ENCODE measurements at places on chromosomes 3 and 15. TPM values are rescaled to one million over a fixed set of nuclear protein-coding genes. Genes with fewer than 3 reads are reported as not detected.

GRCh38 chr3:58260733-58261132, 23.1 kb downstream of the ABHD6 start:
- no peaks in the 10 kb centered on the region for H3K36me3 ChIP-seq
- DNase-seq, result no peak
- H3K4me1 ChIP-seq, result peaks cover 14% of the 10 kb centered on the region
- no peak overlapping the region for H3K4me3 ChIP-seq
- H3K27me3 ChIP-seq, result no peaks in the 10 kb centered on the region

GRCh38 chr15:58423831-58424608, 7.8 kb upstream of the LIPC start:
- peaks cover 10% of the 10 kb centered on the region for H3K4me1 ChIP-seq
- no peak overlapping the region for H3K4me3 ChIP-seq
- DNase-seq, result no peak
- H3K27ac ChIP-seq, result no peak overlapping the region
- H3K27me3 ChIP-seq, result no peaks in the 10 kb centered on the region

- peaks cover 3% of the 10 kb centered on the region for H3K36me3 ChIP-seq
- peak; percentile 78 for DNase-seq
- H3K27me3 ChIP-seq, result peaks cover 18% of the 10 kb centered on the region
- H3K27ac ChIP-seq, result peak overlapping the region; percentile 72
- H3K4me1 ChIP-seq, result peaks cover 22% of the 10 kb centered on the region
- no peak overlapping the region for H3K4me3 ChIP-seq
Observed at GRCh38 chr3:126607214-126607908, 47.6 kb downstream of the TXNRD3 start.

- H3K36me3 ChIP-seq, result peaks cover 3% of the 10 kb centered on the region
- no peak overlapping the region for H3K27ac ChIP-seq
- no peak overlapping the region for H3K4me3 ChIP-seq
- H3K4me1 ChIP-seq, result peaks cover 16% of the 10 kb centered on the region
- DNase-seq, result no peak
Observed at GRCh38 chr15:58509556-58509955, 77.8 kb downstream of the LIPC start.

DNA sequence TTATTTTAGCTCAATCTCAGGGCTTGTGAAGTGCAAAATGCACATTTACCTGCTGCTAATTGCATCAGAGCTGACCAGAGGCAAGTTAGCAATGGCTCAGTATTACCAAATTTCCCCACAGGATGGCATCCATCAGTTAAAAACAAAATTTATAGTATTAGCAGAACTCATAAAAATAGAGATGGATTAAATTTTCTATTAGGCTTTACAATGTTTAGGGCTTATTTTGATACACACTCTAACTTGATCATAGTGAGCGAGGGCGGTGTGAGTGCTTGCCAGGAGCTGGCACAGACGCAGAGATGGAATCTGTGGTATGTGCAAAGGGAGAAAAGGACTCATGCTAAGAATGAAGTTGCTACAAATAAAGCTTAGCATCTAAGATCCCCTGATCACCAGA, 241.0 kb downstream of the NSUN3 start:
- H3K27me3 ChIP-seq, result no peaks in the 10 kb centered on the region
- H3K4me3 ChIP-seq, result no peak overlapping the region
- DNase-seq, result no peak
- H3K4me1 ChIP-seq, result no peaks in the 10 kb centered on the region
- no peaks in the 10 kb centered on the region for H3K36me3 ChIP-seq

The PLAAT1 gene
- not detected for total RNA-seq

The UROC1 gene
- total RNA-seq, result not detected

The SLC25A26 gene
- 15.6 TPM for total RNA-seq

The RLBP1 gene
- total RNA-seq, result not detected
